GM12878 (cell line): ENCODE measurements at places on chromosomes 13 and 19. TPM values are rescaled to one million over a fixed set of nuclear protein-coding genes. Genes with fewer than 3 reads are reported as not detected.

Gene FXYD7
- 0.26 TPM in 1 of 2 replicates, not detected in the other for polyA plus RNA-seq

Gene IFT88
- polyA plus RNA-seq, result 4.8 and 5.6 TPM in 2 replicates

Gene DCLK1
- not detected in 2 replicates for polyA plus RNA-seq

Gene SLC17A7
- polyA plus RNA-seq, result not detected in 2 replicates

Gene PDX1
- polyA plus RNA-seq, result not detected in 2 replicates
